ENCODE measurements at places on chromosomes 7 and 10.

DNA sequence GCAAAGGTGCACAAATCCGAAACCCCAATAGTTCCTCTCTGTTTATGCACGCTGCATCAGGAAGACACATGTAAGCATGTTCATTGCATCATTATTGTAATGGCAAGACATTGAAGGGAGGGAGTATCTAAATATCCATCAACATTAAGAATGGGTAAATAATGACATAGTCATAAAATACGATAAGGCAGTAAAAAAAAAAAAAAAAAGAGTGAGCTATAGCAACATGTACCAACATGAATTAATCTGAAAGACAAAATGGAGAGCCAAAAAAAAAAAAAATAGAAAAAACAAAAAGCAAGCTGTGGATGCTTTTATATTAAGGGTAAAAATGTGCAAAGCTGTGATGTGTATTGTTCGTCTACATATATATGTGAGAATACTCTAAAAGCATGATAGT, 70.2 kb upstream of the ABLIM1 start:
- no peak for DNase-seq

GRCh38 chr7:130270947-130271800, 4.5 kb downstream of the CPA2 start:
- no peak for DNase-seq

DNA sequence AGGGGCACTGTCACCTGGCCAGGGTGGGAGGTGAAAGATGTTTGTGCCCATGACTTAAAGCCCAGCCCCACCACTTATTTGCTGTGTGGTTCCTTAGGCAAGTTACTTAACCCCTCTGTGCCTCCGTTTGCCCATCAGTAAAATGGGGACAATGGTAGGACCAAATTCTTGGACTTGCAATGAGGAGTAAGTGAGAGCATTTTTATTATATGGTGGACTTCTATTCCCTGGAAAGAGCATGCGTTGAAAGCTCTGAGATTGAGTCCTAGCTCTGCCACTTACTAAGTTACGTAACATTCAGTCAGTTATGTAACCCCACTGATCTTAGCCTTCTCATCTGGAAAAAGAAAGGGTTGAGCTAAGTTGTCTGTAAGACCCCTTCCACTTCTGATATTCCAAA, 18.8 kb downstream of the VSIR start:
- no peak for DNase-seq

DNA sequence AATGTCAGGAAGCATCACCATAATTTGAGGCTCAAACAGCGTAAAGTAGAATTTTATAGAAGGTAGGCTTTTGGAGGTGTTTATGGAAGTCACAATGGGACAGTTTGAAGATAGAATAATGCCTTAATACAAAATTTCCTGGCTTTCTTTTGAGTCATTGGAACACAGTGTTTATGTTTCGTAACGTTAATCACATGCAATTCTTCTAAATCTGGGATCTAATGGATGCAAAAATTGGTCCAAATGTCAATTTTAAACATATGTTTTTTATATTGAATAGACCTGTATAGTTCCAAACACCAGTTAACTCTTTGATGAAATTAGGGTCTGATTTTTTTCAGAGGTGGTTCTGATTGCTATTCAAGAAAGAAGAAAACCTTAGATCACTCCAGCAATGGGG, 86.5 kb upstream of the HPS1 start:
- DNase-seq: no peak

DNA sequence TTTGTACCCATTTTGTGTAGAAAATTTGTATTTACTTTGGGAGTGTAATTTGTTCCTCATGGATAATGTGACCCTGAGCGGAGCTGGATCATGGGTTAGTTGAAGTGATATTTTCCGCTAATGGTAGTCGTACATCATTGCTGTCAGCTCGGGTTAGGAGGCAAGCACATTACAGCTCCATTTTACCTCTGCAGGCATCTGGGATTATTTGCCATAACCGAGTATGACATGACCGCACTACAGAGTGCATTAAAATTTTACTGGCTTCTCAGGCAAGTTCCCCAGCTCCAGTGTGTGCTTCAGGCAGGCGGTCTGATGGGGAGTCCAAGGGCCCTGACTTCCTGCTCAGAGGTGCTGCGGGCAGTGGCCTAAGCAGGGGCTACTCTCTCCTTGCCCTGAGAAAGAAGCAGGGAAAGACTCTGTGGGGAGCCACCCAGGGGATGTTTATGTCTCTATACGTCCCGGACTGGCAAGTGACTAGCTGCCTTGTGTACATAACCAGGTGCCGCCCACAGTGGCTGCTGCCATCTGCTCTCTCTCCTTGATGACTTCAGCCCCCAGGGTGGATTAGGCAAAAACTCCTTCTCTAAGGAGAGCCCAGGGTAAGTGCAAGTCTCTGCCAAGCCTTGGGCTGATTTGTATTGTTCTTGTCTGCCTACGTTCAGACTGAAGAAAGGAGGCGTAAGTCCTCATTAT, 685.3 kb upstream of the GALNT17 start:
- no peak for DNase-seq

- DNase-seq: no peak
Observed at GRCh38 chr7:11133436-11133959, 159.8 kb downstream of the PHF14 start.

GRCh38 chr7:151133266-151133985, 34.1 kb downstream of the GBX1 start:
- no peak for DNase-seq

GRCh38 chr10:101011517-101012423, 12.2 kb downstream of the LZTS2 start:
- no peak for DNase-seq

DNA sequence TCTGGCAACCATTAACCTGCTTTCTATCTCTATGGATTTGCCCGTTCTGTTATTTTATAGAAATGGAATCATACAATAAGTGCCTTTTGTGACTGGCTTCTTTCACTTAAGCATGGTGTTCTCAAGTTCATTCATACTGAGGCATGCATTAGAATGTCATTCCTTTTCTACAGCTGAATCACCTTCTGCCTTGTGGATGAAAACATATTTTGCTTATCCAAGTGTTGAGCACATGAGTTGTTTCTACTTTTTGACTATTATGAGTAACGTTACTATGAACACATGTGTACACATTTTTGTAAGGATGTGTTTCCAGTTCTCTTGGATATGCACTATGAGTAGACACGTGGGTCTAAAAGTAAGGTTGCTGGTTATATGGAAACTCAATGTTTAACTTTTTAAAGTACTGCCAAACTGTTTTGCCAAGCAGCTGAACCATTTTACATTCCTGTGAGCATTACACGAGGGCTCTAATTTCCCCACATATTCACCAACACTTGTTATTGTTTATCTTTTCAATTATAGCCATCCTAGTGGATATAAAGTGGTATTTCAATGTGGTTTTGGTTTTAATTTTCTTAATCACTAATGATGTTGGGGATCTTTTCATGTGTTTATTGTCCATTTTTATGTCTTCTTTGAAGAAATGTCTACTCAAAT, 241.3 kb downstream of the FANK1 start:
- DNase-seq: no peak

DNA sequence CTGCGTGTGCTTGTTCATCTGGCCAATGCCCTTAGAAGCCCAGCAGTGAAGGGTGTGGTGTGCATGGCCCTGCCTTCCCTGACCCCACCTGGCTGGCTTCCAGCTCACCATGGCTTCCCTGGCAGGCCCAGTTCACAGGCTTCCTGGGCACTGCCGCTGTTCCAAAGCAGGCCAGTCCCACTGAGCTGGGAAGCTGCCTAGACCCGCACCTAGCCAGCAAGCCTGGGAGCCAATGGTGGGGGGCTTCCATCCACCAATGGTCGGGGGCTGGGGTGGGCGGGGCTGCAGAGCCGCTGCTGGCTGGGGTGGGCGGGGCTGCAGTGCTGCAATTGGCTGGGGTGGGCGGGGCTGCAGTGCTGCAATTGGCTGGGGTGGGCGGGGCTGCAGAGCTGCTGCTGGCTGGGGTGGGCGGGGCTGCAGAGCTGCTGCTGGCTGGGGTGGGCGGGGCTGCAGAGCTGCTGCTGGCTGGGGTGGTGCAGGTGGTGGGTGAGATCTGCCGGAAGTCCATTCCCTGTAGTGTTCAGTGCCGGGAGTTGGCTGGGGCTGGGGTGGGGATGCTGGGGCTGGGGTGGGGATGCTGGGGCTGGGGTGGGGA, 12.4 kb downstream of the CALY start:
- DNase-seq: no peak

DNA sequence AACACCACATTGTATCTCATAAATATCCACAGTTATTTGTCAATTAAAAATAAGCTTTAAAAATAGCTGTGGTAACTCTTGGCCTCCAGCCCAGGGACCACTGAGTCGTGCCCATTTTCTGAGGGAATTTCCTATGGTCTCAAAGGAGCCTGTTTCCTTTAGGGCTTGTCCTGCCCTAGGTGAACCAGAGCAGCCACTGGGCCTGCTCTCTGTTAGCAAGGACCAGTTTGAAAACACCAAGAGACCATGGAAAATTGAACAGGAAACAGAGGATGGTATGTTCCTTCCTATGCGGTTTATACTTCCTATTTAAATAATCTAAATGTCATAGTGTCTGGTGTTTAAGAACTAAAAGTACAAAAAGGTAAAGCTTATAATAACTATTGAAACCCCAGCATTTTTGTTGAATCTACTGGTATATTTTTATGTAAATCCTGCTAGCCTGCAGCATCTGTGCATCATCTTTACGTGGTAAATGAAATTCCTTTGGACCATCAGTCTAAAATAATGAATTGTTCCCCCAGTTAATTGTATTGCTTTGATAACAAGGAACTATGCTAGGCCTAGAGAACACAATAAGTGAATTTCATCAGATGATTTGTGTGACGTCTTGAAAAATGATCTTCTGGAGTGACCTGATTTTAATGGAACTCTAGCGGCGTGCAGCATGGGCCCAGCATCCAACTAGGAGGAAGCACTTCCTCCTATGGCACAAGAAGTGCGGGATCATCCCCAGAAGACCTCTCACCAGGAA, 333.7 kb downstream of the GFRA1 start:
- DNase-seq: no peak

GRCh38 chr10:80924063-80924952, 386.6 kb downstream of the SH2D4B start:
- DNase-seq: no peak

GRCh38 chr10:55631071-55631654, 729.9 kb downstream of the ZWINT start:
- DNase-seq: no peak

GRCh38 chr7:132418840-132419239, 157.4 kb downstream of the PLXNA4 start:
- no peak for DNase-seq

DNA sequence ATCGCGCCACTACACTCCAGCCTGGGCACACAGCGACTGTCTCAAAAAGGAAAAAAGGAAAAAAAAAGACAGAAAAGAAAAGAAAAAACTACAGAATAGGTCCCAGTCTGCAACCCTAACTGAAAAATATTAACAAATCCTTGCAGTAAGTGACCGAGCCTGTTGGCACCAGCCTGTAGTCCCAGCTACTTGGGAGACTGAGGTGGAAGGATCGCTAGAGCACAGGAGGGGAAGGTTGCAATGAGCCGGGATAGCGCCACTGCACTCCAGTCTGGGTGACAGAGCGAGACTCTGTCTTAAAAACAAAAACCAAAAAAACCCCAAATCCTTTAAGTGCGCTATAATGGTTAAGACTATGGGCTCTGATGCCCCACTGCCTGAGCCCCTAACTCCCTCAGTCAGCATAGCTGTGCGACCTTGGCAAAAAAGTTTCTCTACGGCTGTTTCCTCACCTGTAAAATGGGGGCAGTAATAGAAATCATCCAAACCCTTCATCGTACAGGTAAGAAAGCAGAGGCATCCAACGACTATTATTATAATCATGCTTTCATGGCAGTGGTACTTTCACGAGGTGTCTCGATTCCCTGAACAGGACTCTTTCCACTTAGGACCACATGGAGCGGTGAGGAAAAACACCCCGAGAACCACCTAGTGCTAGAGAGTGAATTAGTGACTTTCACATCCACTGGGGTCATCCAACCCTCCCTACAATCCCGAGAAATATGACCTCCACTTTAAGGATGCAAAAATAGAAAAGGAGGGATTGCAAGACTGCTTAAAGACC, 755 bp downstream of the TOMM7 start:
- DNase-seq: no peak

DNA sequence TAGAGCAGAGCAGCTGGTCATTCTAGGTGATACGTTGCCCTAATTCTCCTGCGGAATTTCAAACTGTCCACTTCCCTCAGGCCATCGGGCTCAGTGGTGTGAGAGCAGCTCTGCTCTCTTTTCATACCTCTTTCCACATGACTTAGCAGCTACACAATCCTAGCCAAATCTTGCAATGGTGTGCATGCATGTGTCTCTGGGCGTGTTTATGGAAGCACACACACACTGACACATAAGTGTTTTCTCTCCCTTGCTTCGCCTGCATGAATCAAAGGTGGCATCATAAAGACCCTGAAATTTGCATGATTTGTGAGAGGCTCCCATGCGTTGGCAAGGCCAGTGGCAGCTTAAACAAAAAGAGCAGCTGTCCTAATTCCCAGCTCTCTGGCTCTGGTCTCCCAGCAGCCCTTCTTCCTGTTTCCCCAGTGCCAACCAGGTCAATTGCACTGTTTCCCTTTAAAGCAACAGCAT, 1189.5 kb downstream of the GATA3 start:
- DNase-seq: no peak

- no peak for DNase-seq
Observed at GRCh38 chr10:119567978-119568377, 25.5 kb upstream of the RGS10 start.

DNA sequence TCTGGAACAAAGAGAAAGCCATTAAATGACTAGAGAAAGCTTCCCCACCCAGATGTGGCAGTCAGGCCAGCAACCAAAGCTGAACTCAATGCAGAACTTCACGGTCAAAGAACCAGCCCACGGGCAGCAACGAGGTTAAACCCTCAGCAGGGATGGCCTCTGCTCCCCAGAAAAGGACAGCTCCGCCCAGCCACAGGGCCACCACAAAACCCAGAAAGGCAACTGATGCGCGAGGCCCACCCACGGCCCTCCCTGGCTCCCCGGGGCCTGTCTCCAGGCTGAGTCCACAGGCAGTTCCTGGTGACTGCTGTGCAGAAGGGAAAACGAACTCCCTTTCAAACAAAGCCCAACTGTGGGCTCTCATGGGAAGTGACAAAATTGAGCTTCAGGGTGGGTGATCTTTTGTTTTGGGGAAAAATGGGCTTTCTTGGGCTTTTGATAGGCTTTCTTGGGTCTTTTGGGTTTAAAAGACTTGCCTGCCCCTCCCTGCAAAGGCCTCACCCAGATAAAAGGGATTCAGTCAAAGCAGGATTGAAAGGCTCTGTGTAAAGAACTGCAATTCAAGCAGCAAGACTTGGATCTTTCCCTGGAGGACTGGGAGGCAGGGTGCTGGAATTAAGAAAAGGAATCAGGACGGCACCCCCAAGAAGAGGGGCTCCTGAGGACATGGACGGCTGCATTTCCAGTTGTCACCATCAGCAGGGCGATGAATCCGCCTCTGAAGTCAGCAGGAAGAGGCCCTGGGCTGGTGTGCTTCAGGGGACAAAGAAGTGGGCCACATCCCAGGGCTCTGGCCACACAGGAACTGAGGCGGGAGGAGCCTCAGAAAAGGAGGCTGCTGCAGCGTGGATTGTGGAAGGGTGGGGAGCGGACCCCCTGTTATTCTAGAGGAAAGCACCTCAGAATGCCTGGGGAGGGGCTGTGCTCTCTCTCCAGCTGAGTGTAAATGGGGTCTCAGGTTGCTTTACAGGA, 209.9 kb downstream of the USP6NL start:
- no peak for DNase-seq

GRCh38 chr7:449324-450019, 70.2 kb downstream of the PDGFA start:
- DNase-seq: no peak

All from HS-27A (cell line).